ENCODE measurements at places on chromosomes 1 and 21.

DNA sequence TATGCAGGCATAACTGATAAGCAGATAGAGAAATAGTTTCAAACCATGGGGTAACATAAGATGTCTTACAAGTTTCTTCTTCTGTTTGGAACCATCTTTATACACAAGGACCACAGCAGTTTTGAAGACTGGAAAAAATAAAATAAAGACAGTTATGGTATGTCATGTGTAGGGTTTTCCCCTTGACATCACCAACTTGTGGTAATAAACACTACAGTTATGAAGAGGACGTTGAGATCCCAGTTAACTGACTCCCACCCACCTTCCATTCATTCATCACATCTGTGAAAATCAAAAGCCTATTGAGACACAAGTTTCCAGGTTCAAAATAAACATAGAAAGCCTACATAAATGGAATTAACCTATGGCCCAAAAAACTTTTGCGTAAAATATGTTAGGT, 92.5 kb upstream of the KRTAP19-8 start:
- no peak for DNase-seq

DNA sequence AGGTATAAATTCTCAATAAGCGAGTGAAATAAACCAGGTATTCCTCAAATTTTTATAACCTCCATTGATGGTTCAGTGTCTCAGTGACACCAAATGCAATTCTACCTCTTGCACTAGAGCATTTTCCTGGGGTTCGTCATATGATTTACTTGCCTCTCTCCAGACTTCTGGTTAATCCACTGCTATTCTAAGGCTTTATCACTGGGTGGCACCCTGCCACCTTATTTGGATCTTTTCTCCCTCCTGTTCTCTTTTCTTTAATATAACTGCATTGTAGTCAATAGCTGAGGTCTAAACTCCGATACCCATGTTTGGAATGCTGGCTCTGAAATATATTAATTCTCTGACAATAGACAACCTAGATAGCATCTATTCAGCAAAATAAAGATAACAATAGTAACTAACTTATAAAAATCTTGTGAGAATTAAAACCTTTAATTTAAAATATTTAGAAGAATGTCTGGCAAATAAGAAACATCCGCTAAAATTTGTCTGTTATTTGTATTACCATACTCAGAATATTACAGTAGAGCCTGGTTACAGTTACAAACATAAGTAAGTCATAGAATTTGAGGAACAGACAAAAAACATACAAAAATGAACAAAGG, 436.4 kb downstream of the PLA2G4A start:
- DNase-seq = peak; percentile 47

- no peak for DNase-seq
These were observed 88.4 kb upstream of the PROX1 start for GRCh38 chr1:213899413-213899812.

GRCh38 chr1:153626904-153627714, at the start of gene S100A13:
Gene S100A13 (minus strand): TSS chr1:153627505. CDS start chr1:153626472, 1,033 bp downstream.
- peak; percentile 96 for DNase-seq

DNA sequence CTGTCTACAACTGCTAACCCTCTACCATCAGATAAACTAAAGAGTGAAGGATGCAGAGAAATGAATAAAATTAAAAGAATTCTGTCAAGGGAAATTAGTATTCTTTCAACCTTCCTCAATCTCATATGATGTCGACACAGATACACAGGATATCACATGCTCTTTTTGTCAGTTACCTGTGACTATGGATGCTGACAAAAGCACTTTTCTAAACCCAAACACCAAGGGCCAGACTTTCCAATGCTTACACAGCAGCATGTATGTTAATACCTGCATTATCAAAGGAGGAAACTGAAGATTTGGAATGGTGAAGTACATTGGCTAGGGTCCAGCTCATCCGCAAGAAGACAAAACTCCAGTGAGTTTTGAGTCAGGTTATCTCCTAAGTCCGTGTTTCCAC, 294.0 kb downstream of the SMYD3 start:
- DNase-seq = no peak

DNA sequence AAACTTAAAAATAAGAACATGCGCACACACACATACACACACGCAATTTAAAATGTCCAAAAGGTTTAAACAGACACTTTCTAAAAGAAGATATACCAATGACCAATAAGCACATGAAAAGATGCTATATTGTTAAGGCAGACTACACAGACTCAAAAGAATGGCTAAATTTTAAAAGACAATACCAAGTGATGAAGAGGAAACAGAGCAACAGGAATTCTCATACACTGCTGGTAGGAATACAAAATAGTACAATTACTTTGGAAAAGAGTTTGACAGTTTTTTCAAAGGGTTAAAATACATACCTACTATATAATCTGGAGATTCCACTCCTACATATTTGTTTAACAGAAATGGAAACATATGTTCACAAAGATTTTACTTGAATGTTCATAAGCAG, 239.6 kb upstream of the SAMSN1 start:
- DNase-seq = no peak

DNA sequence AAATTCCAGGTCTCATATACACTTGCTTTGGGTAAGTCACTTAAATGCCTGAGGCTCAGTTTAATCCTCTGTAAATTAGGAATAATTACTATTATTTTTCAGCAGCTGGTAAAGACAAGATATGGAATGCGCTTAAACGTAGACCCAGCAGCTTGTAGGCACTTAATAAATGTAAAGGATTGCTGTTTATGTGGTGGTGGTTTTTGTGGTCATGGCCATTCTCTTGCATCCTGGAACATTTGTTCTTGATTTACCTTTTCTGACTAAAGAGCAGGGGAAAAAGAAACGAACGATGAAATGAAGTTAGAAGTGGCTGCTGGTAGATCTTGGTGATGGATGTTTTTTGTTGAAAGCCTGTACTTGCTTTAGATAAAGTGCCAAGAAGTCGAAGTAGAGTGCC, 195.0 kb upstream of the FOXD3 start:
- peak; percentile 45 for DNase-seq

DNA sequence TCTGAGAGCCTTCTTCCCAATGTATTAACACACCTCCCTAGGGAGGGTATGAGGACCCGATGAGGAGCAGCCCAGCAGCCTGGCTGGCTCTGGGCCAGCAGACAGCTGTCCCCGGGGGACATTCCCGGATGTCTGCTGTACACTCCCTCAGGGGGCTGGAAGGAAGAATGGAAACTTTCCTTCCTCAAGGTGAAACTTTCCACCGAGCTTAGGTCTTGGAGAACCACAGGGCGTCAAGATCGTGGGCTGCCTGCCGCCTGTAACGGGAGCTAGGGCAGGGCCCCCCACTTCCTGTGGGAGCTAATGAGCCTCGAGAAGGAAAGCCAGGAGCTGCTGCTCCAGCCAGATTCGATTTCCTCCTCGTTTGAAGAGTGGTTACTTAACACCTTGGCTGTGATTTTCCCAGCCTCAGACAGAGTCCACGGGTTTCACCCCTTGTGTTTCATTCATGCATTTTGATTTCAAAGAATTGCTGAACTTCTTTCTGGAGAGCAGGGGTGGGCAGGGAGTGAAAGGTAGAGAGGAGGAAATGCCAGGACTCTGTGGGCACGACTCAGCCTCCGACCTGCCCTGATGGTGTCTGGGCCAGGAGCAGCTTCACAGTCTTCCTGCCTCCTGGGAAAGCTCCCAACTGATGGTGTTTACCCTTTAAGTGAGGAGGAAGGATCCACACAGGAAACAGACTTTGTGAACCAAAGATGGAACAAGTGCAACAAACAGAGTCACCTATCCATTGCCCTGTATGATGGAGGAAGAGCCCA, 29.7 kb downstream of the UBE2T start:
- DNase-seq = peak; percentile 24

DNA sequence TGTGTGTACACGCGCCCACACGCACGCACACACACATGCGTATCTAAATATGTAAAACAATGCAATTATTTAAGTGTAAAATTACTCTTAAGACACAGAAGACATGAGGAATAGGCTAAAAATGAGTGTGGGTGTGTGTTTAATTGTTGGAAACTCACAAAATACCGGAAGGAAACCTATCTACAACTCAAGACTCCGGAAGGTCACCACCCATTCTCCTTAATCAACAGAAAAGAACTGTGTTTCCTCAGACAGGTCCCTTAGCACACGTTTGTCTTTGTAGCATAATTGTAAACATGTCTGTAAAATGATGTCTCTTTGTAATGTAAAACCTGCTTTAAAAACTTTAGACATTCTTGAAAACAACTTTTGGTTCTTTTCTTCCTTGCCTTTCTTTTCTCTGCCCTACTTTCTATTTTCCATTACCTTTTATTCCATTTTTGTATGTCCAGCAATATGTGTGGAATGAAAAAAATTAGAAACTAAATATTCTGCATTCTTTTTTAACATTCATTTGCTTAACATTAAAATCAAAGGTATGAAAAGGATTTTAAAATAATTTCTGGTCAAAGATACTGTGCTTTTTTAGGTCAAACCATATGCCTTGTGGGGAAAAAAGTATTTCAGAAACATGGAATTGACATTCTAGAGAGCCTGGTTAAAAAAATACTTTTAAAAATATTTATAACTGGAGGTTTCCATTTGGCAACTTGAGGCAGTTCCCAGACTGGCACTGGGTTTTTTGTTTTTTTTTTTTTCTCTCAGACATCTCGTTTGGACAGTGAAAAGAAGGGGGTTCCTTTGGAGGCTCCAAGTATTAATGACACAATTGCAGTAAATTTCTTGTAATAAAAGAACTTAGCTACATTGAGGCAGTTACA, 46.2 kb downstream of the ATP5PF start:
- peak; percentile 66 for DNase-seq

DNA sequence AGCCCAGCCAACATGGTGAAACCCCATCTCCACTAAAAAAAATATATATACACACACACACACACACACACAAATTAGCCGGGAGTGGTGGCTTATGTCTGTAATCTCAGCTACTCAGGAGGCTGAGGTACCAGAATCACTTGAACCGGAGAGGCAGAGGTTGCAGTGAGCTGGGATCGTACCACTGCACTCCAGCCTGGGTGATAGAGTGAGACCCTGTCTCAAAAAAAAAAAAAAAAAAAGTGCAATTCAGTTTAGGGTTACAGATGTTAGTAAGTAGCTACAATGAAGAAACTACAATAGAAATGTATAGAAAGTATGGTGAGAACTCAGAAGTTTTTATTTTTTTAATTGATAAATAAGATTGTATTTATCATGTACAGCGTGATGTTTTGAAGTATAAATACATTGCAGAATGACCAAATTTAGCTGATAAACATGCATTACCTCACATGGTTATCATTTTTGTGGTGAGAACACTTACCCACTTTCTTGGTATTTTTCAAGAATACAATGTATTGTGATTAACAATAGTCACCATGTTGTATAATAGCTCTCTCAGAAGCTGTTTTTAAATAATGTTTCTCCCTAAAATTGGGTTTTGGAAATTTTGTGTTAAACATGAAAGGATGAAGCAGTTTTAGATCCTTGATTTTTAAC, 17.9 kb downstream of the KDM1A start:
- no peak for DNase-seq

DNA sequence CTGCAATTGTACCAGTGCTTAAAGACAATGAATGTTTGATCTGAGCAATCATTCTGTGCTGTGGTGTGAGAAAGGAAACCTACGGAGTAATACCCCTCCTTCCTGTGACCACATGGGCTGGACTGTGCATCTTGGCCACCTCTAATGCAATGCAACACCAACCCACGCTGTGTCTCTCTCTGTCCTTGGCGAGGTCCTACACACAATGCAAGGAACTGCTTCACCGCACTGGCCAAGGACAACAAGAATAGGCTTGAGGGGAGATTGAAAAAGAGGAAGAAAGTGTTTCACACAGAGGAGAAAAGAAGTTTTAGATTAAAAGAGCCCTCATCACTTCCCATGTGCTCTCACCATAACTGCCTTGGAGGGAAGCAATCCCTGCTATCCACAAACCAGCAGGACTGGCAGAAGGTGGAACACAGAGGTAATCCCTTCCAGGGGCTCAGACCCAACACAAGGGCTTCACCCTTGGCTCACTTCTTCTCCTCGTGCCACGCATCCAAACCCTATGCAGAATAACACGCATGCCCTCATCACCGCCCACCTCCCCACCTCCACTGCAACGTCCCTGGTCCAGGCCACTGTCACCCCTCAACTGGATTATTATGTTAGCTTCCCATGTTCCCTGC, 112.5 kb upstream of the ERG start:
- no peak for DNase-seq

DNA sequence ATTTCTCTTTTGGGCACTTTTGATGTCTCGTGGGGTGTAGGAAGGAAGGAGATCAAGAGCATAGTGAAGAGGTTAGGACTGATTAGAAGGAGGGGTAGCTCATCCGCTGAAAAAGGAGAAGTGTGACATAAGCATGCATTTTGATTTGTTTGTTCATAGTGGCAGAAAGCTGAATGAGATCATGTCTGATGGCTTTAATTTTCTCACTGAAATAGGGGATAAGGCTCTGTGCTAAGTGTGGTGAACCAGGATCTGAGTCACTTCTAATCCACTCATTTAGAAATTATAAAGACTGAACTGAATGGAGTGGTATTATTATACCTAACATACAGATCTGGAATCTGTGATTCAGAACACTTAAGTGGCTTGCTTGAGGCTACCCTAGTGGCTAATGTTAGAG, 344.5 kb downstream of the PDE4B start:
- DNase-seq = no peak

- DNase-seq = peak; percentile 59
These were observed 102.8 kb upstream of the COL24A1 start for GRCh38 chr1:86259390-86259789.

GRCh38 chr1:97384294-97384968, 536.4 kb downstream of the DPYD start:
- peak; percentile 80 for DNase-seq

DNA sequence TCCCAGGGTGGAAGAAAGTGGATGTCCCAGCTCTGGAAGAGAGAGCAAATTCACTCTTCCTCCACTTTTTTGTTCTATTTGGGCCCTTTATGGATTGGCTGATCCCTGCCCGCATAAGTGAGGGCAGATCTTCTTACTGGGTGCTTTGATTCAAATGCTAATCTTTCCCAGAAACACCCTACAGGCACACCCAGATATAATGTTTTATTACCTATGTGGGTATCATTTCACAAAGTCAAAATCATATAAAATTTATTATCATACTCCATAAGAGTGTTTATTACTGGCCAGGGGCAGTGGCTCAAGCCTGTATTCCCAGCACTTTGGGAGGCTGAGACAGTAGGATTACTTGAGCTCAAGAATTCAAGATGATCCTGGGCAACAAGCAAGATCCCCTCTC, 16.9 kb upstream of the PLA2G4A start:
- no peak for DNase-seq

DNA sequence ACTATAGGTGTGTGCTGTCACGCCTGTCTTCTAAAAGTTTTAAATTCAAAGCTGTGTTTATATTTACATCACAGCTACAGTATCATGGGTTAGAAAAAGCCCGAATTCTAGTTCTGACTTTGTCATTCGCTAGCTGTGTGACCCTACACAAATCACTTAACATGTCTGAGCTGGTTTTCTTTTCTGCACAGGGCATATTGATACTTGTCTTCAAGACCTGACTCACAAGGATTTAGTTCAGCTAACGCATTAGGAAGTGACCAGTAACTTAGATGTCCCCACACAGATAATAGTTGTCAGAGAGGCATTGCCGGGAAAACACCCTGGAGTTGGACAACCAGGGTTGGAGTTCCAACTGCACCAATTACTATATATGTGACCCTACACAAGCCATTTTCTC, 25.9 kb downstream of the GIPC2 start:
- no peak for DNase-seq
